ENCODE measurements at places on chromosomes 4 and X.

- DNase-seq, result peak; percentile 28
Measured at GRCh38 chr4:88008743-88009171, 1.3 kb downstream of the PKD2 start.

DNA sequence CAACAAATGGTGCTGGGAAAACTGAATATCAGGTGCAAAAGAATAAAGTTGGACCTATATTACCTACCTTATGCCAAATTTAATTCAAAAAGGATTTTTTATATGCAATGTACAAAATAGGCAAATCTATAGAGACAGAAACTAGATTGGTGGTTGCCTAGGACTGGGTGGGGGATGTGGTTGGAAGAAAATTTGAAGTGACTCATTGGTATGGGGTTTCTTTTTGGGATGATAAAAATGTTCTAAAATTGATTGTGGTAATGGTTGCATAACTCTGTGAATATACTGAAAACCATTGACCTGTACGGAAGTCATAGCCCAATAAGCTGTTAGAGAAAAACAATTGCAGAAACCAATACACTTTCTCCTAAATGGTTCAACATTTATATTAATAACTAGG lies 72.1 kb downstream of the COL4A5 start:
- no peak for DNase-seq

GRCh38 chrX:28042260-28042659 lies 61.0 kb upstream of the DCAF8L1 start:
- DNase-seq, result no peak

DNA sequence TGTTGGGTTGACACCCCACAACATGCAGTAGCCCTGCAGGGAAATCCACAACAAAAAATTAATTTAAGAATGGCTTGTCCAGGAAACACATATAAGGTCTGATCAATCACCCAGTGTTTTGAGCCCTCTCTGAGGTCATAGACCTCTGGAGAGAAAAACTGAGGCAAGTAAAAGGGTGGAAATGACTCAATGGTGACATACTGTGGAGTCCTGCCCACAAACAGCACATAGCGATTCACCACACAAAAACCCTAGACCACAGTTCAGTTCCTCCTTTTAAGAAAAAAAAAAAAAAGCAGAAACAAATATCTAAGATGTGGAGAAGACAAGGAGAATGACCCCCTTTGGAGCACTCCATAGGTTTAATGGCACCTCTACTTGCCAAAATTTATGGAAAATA lies 2691.0 kb downstream of the PCDH7 start:
- no peak for DNase-seq

- no peak for DNase-seq
Measured at GRCh38 chrX:148310426-148311165, 189.8 kb upstream of the AFF2 start.

- peak; percentile 57 for DNase-seq
Measured at GRCh38 chrX:136694431-136695087, 46.6 kb downstream of the CD40LG start.

DNA sequence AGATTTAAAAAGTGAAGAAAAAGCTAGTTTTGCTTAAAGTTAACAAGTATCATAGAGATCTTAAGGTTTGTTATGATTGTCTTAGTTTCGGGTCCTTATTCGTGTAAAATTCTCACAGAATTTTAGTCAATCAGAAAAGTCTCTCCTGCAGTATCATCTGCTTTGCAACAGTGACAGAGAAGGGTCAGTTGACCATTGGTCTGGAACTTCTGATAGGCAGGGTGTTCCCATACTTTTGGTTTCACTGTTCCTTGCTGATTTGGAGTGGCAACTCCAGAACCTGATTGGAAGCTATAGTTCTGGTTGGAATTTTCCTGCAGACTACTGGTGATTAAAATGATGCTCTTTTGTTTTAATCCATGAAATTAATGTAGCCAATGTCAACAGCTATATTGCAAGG lies 1.8 kb downstream of the IL15 start:
- no peak for DNase-seq

- no peak for DNase-seq
Measured at GRCh38 chrX:45134775-45135174, 65.9 kb downstream of the DIPK2B start.

DNA sequence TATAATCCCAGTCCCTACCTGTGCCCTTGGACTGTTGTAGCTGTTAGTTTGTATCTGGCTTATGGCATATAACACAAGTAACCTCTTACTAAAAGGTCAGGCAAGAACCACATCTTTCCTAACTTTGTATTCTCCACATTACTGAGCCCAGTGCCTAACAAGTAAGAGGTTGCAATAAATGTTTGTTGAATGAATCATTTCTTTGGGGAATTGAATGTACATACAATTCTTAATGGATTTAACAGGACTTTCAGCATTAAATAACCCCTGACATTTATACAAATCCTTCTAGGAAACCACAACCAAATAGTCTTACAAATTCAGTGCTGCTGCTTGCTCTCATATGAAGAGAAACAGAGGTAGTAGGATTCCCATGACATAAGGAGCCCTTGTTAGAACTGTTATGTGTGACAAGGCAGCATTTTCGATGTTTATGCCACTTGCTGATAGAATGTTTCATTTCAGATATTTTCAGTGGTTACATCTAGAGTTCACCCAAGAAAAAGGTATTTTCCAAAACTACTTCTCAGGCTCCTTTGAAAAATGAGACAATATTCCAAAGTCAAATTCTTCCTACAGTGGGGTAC lies 62.0 kb downstream of the MBNL3 start:
- DNase-seq, result peak; percentile 52

DNA sequence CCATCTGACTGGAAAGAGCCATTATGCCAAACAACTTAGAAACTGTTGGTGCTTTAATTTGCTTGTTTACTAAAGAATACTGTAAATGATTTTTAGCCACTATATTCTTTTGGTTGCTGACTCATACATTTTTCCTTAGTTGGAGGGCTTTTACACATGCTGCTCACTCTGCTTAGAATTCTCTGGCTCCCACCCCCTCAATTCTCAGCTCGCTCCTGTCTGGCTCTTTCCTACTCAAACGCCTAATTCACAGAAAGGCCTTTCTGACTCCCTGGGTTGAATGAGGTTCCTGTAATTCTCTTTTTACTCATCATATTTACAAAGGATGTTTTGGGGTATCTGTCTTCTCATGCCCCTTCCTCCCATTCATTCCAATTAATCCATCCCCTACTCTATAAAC lies 26.1 kb upstream of the PARM1 start:
- DNase-seq, result no peak

DNA sequence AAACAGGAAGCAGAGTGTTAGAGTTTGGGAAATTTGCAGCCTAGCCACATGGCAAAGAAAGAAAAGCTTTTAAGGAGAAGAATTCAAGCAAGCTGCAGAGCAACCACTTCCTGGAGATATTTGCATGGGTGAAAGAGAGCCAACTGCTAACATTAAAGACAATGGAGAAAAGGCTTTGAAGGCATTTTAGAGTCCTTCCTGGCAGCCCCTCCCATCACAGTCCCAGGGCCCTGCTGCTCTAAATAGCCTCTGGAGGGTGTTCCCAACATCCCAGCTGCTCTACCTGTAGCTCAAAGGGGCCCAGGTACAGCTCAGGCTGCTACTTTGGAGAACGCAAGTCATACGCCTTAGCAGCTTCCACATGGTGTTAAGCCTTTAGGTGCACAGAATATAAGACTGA lies 235.9 kb upstream of the FMR1 start:
- DNase-seq, result no peak

DNA sequence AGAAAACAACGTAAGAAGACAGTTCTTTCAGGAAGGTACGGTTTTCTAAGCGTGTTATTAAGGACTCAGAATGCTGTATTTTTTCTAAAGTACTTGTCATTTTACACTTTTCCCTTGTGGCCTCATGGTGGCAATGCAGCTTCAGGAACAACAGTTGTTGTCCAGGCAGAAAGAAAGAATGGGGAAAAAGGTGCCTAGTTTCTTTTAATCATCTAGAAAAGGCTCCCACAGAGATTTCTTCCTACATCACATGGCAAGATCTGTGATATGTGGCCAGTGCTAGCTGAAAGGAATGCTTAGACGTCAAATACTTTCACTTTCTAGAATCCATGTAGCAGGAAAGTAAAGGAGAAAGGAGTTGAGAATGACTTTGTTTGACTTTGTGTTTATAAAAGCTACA lies 49.0 kb upstream of the TRAM1L1 start:
- DNase-seq, result peak; percentile 83

- DNase-seq, result no peak
Measured at GRCh38 chrX:127621780-127622179, 430.4 kb downstream of the ACTRT1 start.

DNA sequence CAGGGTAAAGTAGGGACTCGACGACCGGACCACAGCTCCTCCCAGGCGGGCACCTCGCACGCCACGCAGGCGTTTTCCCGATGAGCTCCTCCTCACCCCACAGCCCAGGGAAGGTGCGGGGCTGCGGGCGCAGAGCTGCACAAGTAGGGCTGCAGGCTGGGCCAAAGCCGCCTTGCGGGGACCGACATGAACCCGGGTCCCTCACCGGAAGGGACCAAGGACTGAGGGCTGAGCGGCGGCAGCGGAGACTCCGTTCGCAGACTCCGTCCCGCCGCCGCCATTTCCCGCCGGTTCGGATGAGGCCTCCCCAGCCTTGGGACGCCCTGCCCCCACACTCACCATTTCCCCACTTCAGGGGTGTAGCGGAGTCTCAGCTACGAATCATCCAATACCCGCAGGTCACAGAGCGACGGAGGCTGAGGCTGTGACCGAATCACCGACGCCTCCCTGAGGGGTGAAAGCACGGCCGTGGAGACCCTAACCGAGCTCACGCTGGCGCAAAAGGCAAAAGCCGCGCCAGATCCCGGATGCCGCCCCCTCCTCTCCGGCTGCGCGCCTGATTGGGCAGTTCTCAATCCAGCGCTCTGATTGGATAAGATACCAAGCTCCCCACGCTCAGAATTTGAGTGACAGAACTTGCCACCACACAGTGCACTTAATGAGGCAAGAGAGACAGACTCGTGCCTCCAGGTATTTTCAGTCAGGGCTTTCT lies at the start of gene ZNF732:
Gene ZNF732, minus strand, starts transcription at position 506 of the 712 bp plus-strand sequence. Its CDS starts 164 bp downstream, at position 342.
- DNase-seq, result peak; percentile 15

DNA sequence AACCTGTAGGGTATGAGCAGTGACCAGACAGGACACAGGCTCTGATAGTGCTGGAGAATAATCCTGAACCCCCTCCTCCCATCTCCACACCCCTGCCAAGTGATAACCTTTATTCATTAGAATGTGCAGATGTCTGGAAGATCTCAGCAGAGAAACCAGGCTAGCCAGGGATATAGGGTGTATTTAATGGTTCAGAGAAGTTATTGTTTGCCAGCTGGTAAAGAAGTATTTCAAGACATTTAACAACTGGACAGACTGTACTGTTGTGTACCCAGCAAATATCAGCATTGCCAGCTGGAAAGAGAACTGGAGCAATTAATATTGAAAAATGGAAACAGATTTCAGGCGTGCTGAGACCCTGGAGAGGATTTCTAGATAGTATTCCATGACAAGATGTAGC lies 94.5 kb downstream of the RASGEF1B start:
- no peak for DNase-seq

DNA sequence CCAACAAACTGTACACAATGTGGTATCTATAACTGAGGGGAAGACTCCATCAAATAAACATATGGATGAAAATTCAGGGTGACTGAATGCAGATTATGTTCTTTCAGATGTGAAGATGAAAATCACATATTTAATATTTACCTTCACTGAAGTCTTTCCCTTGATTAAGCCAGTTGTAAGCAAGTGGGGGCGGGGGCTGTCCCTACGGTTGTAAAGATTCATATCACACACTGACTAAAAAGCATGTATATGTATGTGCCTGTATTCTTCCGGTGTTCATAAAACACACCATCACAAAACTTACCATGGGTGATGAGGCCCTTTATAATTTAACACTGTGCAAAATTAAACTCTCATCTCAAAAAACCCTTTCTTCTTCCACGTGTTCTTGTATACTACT lies 1.3 kb downstream of the TAB3 start:
- DNase-seq, result no peak

- DNase-seq, result no peak
Measured at GRCh38 chr4:13240066-13240465, 244.1 kb downstream of the RAB28 start.

GRCh38 chr4:87122252-87122651 lies 98.2 kb downstream of the KLHL8 start:
- DNase-seq, result no peak

- DNase-seq, result no peak
Measured at GRCh38 chrX:110308220-110308619, 9.7 kb downstream of the AMMECR1 start.

GRCh38 chrX:24732766-24733500 lies 39.2 kb downstream of the POLA1 start:
- DNase-seq, result no peak

- DNase-seq, result no peak
Measured at GRCh38 chr4:36325926-36326325, 44.5 kb downstream of the DTHD1 start.

DNA sequence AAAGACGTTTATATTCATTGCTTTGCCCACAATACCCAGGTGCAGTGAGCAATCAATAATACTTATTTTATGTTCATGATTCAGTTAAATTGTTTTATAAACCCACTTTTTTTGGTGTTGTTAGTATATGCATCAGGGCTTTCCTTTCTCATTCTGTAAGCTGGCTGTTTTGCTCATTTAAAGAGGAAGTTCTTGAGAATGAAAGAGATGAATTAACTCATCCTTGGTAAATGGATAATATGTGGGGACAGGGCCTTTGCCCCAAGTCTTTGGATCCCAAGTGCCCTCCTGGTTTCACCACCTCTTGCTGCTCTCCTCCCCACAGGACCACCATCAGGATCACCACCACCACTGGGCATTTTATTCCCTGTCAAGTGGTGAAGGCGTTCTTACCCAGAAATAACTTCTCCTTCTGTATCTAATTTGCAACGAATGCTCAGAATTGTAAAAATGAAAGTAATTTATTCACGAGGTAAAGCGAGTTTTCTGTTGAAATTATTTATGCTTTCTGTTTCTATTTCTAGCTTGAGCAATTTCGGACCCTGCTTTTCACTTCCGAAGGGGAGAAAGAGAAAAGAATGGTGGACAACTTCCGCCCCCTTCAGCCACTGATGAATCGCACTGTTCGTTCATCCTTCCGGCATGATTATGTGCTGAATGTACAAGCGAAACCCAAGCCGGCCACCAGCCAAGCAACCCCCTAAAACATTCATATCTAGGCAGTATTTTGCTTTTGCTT lies 8.2 kb upstream of the ZRSR2 start:
- DNase-seq, result peak; percentile 28

GRCh38 chrX:13119386-13119785 lies 75.0 kb upstream of the FAM9C start:
- no peak for DNase-seq

- no peak for DNase-seq
Measured at GRCh38 chr4:8411351-8412180, 29.0 kb downstream of the ACOX3 start.

All from SK-MEL-5 (cell line).